Retina (tissue), 1 donor: ENCODE measurements at places on chromosomes 12 and 14.

GRCh38 chr14:94342334-94342934 lies 19.3 kb upstream of the SERPINA6 start:
- DNase-seq = no peak

DNA sequence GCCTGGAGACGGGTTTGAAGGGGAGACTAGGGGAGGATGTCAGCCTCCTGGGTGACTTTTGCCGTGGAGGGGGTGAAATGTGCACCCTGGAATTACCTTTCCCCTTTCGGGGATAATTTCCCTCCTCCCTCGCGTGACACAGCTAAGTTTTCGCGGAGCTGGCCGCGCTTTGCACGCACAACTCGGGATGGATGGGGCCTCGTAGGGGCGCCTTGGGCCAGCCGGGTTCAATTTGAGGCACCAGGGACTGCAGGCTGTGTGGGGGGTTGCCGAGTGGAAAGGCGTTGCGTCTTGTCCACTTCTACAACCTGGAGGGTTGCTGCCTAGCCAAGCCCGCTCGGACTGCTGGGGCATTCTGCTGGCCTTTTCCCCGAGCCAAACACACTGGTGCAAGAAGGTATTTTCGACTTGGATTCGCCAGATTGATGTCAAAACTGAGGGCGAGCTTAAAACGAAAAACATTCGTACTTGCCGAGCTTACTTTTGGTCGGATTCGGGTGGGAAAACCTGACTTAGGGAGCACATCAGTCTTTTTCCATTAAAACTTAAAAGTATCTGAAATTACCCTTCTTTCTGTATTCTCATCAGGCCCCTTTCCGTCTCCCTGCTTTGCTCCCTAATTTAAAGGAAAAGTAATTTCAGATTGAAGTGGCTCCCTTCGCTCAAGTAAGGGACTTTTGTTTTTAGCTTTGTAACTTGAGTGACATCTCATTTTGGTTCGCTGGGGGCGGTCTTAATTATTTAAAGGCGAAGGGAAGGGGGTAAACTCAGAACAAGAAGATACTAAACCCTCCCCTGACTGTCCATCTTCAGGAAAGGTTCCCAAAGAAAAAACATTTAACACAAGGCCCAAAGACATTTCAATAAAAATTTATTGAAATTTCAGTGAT lies 14.3 kb downstream of the TBX3 start:
- DNase-seq = peak; percentile 66

- no peak for DNase-seq
Measured at GRCh38 chr12:49843411-49843810, 505 bp upstream of the BCDIN3D start.

DNA sequence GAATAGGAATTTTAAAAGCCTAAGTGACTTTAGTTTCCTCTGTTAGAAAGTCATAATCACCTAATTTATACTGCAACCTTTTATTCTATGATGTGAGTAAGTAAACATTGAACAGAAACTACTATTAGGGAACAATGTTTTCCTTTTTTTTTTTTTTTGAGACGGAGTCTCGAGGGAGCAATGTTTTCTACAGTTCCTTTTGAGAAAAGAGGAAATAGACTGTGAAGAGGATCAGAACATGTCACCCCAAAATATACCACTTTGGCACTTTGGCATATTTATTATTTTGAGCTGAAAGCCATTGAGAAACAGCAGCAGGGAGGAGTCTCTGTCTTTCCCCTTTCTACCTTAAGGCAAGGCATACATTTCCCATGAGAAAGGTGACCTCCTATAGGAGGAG lies 162.7 kb upstream of the CNOT2 start:
- no peak for DNase-seq
